ENCODE measurements at places on chromosomes 1 and 21.

DNA sequence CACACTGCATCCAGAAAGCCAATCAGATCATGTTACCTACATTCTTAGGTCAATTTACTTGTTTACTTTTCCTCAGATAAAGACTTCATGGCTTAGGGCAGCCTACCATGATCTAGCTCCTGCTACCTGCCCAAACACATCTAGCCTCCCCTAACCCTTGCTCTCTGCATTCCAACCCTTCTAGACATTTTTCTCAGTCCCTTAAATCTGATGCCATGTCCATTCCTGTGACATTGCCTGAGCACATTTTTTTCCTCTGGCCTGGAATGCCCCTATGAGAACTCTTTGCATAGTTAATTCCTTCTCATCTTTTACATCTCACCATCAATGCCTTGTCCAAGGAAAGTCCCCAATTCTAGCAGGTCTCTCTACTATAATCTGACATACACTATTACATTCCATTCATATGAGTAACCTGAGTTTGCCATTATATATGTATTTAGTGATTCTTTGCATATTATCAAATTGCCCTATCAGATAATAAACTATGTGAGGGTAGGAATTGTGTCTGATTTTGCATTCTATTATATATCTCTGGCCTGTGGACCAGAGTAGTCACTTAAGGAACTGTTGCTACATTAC lies 166.9 kb downstream of the COL11A1 start:
- no peak for DNase-seq

DNA sequence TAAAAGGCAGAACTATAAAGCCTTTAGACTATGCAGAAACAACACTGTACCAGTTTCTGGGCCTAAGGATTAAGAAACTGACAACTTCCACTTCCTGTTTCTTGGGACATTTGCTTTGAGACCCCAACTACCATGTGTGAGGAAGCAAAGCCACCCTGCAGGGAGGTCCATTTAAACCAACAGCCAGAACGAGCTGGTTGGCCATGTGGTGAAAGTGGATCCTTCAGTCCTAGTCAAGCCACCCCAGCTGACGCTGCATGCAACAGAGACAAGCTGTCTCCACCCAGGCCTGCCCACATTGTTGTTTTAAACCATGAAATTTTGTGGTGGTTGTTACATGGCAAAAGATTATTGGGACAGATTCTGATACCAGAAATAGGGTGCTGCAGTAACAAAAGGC lies 31.8 kb upstream of the SLFNL1 start:
- DNase-seq, result no peak

GRCh38 chr1:154860156-154860870 lies 9.8 kb downstream of the KCNN3 start:
- DNase-seq, result no peak

DNA sequence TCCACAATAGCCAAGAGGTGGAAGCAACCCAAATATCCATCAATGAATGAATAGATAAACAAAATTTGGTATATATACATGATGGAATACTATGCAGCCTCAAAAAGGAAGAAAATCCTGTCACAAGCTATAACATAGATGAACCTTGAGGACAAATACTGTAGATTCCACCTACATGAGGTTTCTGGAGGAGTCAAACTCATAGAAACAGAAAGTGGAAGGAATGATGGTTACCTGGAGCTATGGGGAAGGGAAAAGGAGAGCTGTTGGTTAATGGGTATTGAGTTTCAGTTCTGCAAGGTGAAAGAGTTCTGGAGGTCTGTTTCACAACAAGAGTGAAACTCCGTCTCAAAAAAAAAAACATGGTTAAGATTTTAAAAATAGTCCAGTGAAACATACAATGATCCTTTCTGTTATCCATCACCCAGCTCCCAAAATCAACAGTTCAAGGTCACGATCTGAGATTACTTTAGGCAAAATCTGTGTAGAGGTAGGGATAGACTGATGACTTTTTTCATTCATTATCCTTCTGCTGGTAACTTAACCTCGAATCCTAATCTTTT lies 80.8 kb upstream of the HNRNPU start:
- no peak for DNase-seq

GRCh38 chr21:36004441-36004840 lies 55.9 kb downstream of the SETD4 start:
- DNase-seq, result no peak

- no peak for DNase-seq
These were observed 497.4 kb downstream of the DPYD start for GRCh38 chr1:97423403-97423802.

DNA sequence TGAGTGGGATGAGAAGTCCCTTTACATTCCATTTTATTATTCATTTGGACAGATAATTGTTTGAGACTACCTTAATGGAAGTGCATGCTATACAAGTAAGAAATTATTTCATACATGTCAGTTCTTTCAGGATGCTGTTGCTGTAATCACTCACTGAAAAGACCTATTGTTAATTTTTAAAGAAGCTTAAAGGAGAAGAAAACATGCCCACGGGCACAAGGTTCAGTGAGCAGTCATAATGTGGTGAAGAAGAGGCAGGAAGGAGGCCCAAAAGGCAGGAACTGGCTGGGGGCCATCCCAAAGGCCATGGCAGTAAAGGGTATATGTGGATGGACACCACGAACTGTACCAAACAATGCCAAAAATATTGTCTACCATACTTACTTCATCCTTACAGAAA lies 206.0 kb downstream of the LYPLAL1 start:
- DNase-seq, result no peak

GRCh38 chr1:247273013-247273412 lies 17.1 kb downstream of the VN1R5 start:
- no peak for DNase-seq

DNA sequence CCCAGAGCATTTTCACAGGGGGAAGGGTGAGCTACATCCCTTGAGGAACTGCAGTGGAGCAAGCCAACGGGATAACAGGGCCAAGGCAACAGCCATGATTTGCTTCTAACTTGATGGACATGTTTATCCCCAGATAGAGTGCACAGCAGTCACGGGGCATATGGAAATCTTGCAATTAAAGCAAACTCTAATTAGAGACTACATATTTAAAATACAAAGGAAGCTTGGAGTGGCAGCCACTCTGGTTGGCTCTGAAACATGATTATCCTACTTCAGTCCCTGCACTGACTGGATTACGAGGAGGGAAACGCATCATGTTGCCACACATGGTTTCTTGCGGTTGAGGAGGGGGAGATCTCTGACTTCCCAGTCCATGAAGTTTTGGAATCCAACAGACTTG lies 60.8 kb downstream of the BEND5 start:
- DNase-seq, result no peak

DNA sequence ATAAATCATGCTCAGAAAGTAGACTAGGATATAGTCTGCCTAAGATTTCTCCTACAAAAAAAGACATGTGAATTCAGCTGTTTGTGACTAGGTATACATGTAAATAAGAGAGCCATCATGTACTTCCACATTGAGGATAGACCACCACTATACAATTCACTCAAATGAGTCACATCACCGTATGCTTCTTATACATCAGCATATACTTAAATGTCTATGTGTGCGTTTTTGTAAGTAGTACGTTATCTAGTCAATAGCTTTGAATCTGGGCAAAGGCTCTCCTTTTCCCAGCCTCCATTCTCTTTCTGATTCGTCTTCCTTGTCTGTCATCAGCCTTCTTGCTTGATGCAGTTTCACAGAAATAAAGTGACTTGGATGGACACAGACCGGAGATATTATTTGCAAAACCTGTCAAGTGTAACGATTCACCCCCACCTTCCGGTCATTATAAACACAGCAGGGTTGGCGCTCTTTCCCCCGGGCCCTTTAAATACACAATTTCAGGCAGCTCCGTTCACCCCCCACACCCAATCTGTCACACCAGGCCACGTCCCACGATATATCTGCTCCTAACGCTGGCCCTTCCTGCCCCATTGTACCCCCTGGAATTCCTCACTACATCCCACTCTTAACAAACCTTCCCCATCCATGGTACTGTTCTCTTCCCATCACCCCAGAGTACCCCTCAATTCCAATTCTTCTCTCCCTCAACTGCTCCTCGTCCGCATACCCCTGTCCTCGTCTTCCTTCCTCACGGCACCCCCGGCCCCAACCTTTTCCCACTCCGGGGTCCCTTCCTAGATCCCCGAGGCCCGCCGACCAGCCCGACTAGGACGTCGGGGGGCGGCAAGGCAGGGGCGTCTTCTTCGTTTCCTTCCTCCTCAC lies 636 bp downstream of the VAMP4 start:
- peak; percentile 16 for DNase-seq

GRCh38 chr1:201896951-201897391 lies 8.3 kb downstream of the SHISA4 start:
- DNase-seq, result no peak

DNA sequence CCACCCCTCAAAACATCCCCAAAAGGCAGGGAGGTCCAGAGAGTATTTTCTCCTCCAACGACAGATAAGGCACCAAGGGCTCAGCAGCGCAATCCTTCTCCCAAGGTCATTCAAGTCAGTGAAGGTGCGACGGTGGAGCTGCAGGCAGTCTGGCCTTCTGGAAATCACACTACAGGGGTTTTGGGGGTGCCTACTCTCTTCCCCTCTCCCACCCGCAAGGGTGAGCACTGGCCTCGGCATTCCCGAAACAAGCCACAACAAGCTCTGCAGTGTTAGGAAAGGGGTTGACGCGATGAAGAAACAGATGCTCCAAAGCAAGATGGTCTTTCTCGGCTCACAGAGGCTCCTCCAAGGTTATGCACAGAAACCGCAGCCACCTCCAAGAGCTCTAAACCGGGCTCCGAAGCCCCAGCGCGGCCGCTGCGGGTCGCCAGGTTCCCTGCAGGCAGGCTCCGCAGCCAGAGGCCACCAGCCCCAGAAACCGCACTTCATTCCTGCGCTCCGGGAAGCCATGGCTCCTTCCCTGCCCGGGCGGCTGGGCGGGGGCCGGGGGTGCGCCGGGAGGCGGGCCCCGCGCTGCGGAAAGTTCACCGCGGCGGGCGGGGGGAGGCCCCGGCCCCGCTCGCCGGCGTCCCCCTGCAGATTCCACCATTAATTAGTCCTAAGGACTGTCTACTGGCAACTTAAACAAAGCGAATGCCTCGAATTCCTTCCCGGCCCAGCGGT lies 1.1 kb downstream of the LUZP1 start:
- no peak for DNase-seq

GRCh38 chr21:42358937-42359336 lies 7.4 kb downstream of the TFF1 start:
- DNase-seq, result no peak

DNA sequence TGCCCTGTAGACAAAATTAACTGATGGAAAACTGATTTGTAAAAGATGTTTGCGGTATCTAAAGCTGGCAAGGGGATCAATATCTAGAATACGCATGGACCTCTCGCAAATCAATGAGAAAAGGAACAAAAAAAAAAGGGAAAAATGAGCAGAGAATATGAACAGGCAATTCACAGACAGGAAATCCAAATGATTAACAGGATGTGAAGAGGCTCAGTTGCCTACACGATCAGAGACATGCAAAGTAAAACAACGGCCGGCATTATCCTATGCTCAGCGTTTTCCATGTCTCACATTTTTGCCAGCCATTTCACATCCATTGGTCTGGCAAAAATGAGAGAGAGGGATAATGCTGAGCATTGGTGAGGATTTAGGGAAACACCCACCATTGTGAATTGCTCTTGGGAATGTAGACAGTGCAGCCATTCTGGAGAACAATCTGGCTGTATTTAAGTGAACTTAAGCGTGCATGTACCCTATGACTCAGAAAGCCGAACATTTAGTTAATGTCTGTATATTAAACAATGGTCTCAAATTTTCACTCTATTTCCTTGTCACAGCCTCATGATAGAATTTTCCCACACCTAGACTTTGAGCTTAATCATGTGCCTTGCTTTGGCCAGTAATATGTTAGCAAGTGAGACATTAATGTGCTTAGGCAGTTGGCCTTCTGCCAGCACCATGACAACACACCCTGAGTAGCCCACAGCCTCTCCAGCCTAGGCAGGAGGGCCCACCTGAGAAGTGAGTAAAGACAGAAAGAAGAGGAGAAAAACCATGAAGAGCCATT lies 61.0 kb upstream of the NBPF3 start:
- DNase-seq, result no peak

DNA sequence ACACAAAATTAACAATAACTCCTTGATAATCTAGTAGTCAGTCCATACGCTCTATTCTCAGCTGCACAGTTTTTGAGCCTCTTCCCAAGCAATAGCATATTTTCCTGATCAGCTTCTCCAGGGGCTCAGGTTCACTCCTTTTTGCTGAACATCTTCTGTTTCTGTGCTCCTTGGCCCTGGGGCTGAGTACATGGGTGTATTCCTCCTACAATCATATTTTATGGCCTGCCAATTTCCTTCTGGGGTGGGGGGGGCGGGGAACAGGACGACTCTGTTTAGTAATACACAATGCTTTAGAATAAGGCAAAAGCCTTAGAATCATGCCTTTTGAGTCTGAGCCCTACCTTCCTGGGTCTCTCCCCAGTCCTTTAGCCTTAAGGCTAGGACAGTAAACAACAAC lies 8.5 kb downstream of the CLDN19 start:
- DNase-seq, result no peak

DNA sequence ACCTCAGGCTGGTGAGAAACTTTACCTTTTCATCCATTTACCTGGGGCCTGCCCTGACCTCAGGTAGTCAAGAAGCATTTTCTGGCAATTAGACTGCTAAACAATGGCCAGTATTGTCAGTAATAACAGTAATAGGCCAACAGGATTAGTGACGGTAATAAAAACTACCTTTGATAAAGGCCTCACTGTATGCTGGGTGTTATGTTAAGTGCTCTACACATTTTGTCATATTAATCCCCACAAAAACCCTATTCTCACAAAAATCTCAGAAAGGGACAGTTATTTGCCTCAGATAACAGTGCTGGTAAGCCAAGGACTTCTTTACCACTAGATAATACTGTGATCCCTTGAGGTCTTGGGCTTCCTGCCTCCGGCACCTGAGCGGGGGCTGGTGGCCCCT lies 191.4 kb downstream of the FOXD2 start:
- DNase-seq, result no peak

DNA sequence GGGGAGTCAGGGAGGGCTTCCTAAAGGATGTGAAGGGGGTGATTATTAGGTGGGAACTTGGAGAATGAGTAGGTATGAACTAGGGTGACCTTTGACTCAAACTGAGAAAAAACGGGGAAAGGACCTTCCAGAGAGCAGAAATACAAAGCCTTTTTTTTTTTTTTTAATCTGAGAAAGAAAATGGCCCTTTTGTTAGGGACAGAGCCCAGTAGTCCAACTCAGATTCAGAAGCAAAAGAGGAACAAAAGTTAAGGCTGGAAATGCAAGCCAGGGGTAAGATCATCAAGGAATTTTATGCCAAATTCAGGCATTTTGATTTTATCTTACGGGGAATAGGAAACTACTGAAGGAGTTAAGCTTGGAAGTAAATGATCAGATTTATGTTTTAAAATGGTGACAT lies 96.0 kb upstream of the SMYD2 start:
- DNase-seq, result no peak

- peak; percentile 77 for DNase-seq
These were observed 390 bp downstream of the ZFP69B start for GRCh38 chr1:40450495-40451237.
